ENCODE measurements at places on chromosomes 12 and 14.

DNA sequence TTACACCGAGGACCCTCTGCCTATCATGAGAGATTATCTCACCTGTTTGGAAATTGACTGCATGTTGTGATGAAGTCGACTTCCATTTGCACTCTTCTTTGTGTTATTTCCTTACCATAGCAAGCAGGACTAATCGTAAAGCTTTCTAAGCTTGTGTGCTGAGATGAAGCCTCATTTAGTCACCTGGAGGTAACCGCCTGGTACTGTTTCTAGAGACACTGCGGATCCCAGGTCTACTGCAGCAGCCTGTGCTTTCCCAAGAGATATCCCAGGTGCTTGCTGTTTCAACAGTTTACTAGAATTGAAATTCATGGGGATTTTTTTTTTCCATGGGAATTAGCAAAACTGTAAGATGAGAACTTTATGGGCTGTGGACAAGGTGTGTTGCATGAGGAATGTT is 131.8 kb downstream of the PTPRR start:
- DNase-seq: no peak

- peak; percentile 58 for DNase-seq
These were observed 1.2 kb downstream of the CLIP1 start for GRCh38 chr12:122421187-122421820.

- no peak for DNase-seq
These were observed 310.8 kb downstream of the BCL11B start for GRCh38 chr14:98961191-98961590.

DNA sequence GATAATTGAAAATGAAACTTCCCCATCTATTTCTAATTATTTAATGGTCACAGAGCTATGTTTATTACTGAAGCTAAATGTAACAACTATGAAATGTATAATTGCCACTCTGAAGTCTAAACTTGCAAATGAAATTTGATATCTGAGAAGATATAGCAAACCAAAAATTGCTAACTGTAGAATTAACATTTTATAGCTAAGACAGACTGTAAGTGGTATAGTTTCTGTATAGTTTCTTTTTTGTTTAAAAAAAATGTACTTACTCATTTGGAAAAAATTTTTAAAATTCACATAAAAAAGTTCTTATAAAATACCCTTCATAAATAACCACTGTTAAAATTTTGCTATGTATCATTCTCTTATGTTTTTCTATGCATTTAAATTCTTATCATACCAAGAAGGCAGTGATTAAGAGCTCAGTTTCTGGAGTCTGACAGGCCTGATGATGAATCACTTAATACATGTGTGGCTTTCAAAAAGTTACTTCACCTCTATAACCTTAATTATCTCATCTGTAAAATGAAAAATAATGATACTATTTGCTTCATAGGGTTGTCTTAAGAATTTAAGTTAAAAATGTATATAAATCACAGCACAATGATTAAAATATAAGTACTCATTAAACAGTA is 214.7 kb upstream of the GARIN2 start:
- DNase-seq: no peak

DNA sequence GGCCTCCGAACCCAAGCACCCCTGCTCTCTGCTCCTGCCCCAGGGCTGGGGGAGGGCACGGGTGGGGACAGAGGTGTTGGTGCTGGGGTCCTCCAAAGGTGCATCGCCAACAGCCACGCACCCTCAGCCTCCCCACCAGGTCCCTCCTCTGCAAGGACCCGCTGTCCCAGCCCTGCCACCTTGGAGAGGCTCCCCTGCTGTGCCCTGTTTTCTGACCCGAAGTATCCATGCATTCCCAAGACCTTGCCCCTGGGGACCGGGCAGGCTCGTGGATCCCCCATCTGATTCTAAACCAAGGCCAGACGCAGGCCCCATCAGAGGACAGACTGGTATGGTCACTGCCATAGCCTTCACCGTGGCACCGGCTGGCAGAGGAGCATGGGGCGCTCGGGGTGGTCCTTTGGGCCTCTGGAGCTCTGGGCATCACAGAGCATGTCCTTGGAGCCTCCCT is 22.7 kb upstream of the BEGAIN start:
- no peak for DNase-seq

GRCh38 chr14:36935976-36936678 is 236.3 kb downstream of the SLC25A21 start:
- no peak for DNase-seq
